Stimulated activated CD8-positive, alpha-beta memory T cell treated with anti-CD3 and anti-CD28 coated beads, Interleukin-2, amount 100 ng/mL, for 1 hour (primary cell): ENCODE measurements at places on chromosomes 5 and 9.

GRCh38 chr5:9388941-9389674, 156.8 kb downstream of the SEMA5A start:
- DNase-seq, result no peak

GRCh38 chr9:107153336-107153735, 129.7 kb upstream of the RAD23B start:
- DNase-seq, result no peak

DNA sequence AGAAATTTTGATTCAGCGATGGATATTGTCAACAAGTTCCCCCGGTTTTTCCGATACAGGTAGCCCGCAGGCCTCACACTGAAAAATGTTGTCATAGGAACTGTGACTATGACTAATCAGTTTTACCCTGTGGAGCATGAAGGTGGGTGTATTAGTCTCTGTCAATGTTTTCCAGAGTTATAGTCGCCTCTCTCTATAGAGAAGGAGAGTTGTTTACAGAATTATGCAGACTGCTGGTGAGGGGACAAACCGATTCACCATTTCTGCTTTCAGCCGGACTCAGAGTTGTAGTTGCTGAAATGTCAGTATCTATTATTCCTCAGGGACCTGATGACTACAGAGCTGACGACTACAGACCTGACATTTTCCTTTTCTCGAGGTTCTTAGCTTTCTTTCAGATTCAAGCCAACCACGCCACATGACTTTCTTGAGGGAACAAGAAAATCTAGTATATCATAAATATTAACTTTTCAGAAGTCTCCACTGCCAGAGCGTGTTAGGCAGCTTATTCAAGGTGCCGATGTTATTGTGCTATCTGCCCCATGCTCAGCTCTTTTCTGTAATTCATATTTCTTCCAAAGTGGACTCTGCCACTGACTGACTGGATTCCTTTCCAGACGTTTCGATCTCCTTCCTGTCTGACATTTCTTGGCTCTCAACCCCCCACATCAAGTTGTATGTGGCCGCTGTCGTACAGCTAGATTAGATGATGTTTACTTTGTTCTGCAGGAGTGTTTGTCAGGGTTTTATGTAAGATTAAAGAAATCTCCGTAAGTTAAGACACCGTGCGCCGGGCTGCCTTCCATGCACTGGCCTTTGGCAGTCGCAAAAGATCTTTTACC, 178.1 kb downstream of the FGF1 start:
- no peak for DNase-seq

DNA sequence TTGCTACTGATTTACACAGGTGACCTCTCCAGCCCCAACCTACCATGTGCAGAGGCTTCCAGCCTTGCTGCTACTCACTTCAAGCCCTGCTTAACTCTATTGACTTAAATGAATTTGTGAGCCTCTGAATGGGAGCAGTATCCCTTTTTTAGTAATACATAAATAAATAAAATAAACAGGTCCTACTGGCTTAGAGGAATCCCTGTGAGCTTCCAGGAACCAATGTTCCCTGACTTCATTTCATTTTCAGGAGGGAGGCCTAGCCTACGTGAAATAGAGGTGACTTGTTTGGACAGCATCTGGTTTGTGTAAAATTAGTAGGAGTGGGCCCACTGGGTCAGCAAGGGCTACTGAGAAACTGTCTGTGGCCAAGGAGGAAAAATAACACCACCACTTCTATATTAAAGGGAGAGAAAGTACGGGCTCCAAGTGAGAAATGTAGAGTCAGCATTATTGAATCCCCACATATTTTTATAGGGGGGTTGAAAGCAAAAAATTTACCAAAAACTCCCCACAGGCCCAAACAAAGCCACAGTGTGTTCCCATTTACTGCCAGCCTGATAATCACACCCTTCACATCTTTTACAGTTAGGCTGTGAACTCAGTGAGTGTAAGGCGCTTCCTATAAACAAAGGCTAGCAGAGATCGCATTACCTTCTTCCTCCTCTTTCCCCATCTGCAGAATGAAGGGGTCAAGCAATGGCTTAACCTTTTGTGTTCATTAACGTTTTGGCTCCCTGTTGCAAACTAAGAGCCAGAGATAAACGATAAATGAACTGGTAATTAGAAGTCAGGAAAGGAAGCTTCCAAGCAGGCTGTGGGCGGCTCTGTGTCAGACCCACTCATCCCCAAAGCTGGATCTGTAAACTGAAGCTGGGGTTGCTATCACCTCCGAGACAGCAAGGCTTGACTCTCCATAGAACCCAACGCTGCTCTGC, 138.8 kb upstream of the LIFR start:
- DNase-seq, result no peak

GRCh38 chr5:73913971-73914370, 288.0 kb downstream of the ARHGEF28 start:
- no peak for DNase-seq

- no peak for DNase-seq
Observed at GRCh38 chr9:7341571-7341970, 458.0 kb downstream of the DMAC1 start.

DNA sequence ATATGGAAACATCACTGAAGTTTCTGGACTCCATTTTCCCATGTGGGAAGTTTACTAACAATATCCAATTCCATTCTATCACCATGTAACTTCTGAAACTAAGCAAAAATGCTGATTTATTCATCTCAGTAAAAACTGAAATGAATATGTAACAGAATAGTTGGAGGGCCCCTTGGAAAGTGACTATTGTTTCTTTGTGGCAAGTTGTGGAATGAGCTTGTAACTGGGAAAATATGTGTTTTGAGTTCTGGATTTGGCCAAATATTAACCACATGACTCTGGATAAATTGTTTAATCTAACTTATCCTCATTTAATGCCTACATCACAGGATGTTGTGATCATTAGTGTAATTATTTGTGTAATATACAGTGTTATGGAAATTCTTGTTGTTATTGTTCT, 619.3 kb downstream of the TLE4 start:
- DNase-seq, result no peak

GRCh38 chr5:180590543-180591310, 572 bp downstream of the SCGB3A1 start:
- DNase-seq, result no peak
